Fibroblast of skin of right quadriceps (primary cell): ENCODE measurements at places on chromosomes 2 and 18.

GRCh38 chr2:95008306-95008705 is 17.2 kb upstream of the MAL start:
- no peak for DNase-seq

- no peak for DNase-seq
These were observed 11.9 kb upstream of the ACTR3 start for GRCh38 chr2:113877711-113878598.

- DNase-seq = no peak
These were observed 14.7 kb downstream of the ZNF142 start for GRCh38 chr2:218644721-218645120.

DNA sequence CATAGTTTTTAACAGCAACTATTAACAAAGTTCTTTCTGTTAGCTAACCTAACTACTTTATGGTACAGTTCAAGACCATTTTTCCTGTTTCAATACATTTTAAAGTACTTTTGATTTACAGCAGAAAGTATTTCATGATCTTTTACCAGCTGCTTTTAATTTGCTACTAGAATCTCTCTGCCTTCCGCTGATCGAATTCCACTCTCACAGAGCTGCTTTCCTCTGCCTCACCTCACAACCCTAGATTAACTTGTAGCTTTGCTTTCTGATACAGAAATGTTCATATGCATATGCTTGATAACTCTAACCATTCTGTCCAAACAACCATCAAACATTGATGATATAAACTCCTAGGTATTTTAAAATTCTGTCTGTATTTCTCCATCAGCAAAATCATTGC is 463.2 kb upstream of the ZEB2 start:
- peak; percentile 43 for DNase-seq

- no peak for DNase-seq
These were observed 115.9 kb upstream of the TANK start for GRCh38 chr2:161044095-161044865.

DNA sequence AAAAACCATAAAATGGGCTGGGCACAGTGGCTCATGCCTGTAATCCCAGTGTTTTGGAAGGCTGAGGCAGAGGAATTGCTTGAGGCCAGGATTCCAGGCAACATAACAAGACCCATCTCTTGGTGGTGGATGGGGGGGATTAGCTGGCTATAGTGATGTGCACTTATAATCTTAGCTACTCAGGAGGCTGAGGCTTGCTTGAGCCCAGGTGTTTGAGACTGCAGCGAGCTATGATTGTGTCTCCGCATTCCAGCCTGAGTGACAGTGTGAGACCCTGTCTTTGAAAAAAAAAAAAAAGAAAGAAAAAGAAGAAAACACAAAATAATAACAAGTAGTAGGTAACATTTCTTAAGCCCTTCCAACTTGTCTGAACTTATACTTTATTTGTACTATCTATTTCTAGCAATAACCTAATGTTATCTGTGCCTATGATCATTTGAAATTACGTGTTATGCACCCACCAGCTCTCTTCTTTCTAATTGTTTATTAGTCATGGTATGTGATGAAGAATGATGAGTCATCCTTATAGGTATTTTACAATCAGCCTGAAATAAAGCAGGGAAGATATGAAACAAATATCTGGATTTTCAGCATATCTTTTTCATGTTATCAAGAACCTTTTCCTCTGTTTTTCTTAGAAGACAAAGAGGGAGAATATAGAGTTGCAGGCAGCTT is 129.3 kb upstream of the UNC80 start:
- DNase-seq = peak; percentile 32

DNA sequence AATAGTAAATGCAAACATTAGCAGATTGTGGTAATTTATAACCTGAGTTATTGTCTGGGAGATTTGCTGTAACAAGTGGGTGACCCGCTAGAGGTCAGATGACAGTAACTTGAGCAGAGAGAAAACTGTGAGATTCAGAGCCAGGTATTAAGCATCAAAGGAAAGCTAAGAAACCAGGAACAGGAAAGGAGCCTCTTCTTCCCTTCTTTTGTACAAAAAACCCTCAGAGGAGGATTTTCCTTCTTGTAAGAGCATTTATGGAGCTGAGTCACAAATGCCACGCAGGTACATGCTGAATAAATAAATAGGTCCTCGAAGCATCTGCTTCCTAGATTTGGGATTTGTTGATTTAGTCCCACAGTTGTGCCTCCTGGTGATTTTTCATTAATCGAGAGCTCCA is 146.5 kb downstream of the SH3BP4 start:
- no peak for DNase-seq

GRCh38 chr2:47493317-47494035 is 90.5 kb downstream of the MSH2 start:
- DNase-seq = no peak
